ENCODE measurements at places on chromosomes 7 and 10.

DNA sequence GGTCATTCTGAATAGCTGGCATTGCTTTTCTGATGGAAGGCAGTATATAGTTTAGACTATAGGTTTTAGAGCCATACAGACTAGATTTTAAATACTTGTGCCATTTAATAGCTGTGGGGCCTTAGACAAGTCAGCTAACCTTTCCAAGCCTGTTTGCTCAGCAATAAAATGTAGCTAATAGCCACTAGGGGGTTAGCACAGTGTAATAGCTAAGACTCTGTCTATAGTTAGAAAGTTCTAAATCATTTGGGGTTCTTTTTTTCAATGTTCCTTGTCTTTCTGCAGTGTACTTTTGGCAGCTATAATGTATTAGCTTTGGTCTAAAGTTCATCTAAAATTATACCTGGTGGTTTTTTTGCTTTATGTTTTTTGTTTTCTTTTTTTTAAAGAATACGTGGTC is 7.5 kb upstream of the KIFBP start:
- no peak for DNase-seq

DNA sequence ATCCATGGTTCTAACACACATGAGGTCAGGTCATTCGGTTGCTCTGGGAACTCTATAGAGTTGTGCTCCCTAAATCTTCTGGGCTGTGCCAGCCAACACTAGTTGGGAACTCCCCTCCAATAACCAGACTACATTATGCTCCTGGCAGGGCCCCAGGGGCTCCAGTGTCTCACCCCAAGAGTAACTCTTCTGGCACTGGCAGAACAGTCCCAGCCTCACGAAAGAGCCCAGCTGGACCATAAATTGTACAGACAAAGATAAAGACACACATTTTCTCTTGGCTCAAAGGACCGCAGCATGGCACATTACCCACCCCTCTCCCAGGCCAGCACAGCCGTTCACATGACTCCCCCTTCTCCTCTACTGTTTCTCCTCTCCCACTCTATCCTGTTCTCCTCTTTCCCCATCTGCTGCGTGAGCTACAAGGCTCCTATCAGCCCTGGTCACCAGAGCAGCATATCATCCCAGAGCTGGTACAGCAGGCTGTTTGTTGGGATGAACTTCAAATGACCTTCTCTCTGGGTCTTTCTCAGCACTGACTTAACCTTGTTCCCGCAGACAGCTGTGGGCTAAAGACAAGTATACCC is 230.6 kb downstream of the PLXNA4 start:
- no peak for DNase-seq

DNA sequence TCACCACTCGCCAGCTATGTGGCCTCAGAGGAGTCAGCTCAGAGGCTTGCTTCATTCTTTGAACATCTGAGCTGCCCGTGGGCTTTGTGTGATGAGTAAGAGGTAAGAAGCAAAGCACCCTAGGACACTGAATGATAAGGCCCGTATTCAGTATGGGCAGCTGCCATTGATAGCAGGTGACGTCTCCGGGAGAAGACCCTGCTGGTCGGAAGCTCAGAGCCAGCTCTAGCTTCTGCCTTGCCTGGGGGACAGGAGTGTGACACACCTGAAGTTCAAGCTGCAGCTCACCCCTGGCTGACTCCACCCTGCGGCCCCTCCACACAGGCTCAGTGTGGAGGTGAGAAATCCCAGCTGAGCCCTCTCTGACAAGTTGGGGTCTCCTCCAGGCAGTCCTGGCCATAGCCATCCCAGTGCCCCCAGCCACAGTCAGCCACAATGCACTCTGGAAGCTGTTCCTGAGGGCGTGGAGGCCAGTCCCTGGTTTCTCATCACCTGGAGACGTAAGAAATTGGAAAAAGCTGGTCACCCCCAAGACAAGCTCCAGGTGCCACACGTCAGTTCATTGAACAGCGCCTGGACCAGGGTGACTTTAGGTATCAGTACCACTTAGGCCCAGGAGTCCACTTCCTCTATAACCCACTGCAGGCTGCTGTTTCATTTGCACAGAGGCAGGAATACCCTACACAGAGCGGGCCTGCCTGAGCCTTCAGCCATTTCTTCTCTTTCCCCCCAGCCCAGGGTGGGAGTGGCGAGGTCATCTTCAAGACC is 164.9 kb upstream of the RHEB start:
- DNase-seq, result no peak

GRCh38 chr7:5397736-5398135 is 25.9 kb downstream of the TNRC18 start:
- DNase-seq, result no peak

DNA sequence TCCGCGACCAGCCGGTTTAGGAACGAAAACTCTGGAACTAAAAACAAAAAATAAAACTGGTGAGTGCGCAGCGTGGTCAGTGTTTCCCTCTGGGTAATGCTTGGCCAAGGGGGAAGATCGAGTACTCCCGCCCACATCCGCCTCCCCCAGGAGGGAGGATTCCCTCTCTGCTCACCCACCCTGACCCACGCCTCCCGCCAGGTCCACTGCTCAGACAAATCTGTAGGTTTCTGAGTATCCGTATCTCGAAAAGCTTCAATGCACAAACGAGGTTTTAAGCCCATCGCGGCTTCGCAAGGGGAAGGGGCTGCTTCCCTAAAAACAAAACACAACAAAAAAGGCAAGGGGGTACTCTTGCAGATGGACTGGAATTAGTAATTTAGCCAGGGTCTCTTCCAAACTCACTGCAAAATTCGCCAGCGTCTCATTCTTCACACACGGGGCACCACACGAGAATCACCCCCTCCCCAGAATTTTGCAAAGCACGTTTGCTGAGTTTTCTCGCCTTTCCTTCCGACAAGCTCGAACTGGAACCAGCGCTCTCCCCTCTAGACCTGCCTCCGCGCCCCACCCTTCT is 75.2 kb downstream of the INSIG1 start:
- no peak for DNase-seq

- peak; percentile 15 for DNase-seq
Observed at GRCh38 chr7:13540429-13540828, 449.0 kb downstream of the ETV1 start.

DNA sequence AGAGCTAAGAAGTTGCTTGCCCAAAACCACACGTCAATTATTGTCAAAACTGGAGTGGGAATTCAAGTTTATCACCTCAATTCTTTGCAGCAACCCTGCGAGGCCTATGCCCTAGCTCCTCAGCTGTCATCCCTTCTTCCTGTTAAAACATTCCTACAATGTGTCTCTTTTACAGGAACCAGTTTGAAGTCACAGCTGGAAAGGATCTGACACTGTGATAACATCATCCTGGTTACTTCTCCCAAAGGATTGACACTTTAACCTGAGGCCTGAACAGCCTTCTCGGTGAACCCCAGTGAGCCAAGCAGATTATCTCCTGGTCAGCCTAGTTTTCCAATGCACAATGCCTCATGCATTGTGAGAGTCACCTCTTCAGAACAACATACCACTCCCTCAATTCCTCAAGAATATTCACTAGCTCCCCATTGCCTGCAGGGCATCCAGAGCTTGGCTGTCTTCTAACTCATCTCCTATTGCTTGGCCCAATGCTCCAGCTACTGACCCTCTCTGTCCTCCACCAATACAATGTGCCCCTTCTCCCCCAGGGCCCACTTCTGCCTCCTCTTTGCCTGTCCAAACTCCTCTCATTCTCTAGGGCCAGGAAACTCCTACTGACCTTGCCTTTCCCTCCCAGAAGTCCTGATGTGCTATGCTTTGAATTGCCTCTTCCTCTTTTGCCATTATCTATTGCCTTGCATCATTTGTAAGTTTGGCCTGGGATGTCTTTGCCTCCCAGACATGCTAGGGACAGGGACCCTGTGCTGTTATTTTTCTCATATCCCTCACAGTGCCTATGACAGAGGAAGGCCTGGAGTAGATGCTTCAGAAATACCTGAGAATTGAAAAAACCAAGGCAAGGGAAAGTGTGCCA is 10.4 kb upstream of the DLG5 start:
- no peak for DNase-seq

GRCh38 chr10:22435650-22436049 is 90.4 kb downstream of the SPAG6 start:
- DNase-seq, result no peak

DNA sequence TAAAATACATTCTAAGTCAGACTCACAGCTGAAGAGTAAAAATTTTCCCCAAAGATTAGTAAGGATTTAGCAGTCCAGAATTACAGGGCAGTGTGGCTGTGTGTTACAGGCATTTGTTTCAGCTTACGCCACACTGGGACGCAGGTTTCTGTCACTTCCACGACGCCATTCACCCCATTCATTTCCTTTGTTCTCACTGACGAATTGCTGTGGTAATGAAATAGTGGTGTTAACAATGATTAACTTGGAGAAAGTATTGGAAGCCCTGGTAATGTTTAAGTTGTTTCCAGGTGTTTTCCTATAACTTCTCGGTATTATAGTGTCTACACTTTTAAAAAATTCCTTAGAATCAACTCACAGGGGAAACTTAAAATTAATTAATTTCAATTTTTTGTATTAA is 370.9 kb downstream of the SH2D4B start:
- no peak for DNase-seq

- no peak for DNase-seq
Observed at GRCh38 chr7:139192014-139192706, 38.9 kb upstream of the UBN2 start.

GRCh38 chr10:111923032-111923431 is 260.5 kb downstream of the GPAM start:
- DNase-seq, result no peak

GRCh38 chr7:292826-293225 is 2.9 kb downstream of the FOXL3 start:
- DNase-seq, result no peak

Data from fibroblast of skin of left quadriceps (primary cell).